ENCODE measurements at places on chromosomes 5 and 9. TPM values are rescaled to one million over a fixed set of nuclear protein-coding genes. Genes with fewer than 3 reads are reported as not detected.

Gene ARHGEF39
- total RNA-seq = 6.6 TPM

Gene PRRC1
- total RNA-seq = 28.9 TPM

Gene DAB2IP
- total RNA-seq = 9.4 TPM

Gene PAEP
- 0.27 TPM for total RNA-seq

Gene PJA2
- 29.2 TPM for total RNA-seq

Gene SMIM33
- total RNA-seq = not detected

Gene C9orf153
- not detected for total RNA-seq

Gene SAXO1
- total RNA-seq = not detected

Gene LURAP1L
- 20.0 TPM for total RNA-seq

Gene PCDHA9
- 1.8 TPM for total RNA-seq

Gene SLC36A3
- not detected for total RNA-seq

Gene GNA14
- not detected for total RNA-seq

Gene TTC16
- total RNA-seq = 0.16 TPM

Gene MRPL22
- total RNA-seq = 40.4 TPM

Gene IL13
- total RNA-seq = 0.42 TPM

Gene LRRC19
- not detected for total RNA-seq

Gene PAX5
- not detected for total RNA-seq

Gene MSX2
- 4.3 TPM for total RNA-seq

Gene HTR1A
- total RNA-seq = not detected

Gene RCL1
- 37.3 TPM for total RNA-seq

Gene DDX41
- total RNA-seq = 168 TPM

Gene ENTREP1
- total RNA-seq = 0.13 TPM

Gene CDH6
- total RNA-seq = 1.8 TPM

Gene CCNG1
- 94.3 TPM for total RNA-seq

Gene PCDHA1
- total RNA-seq = 2.5 TPM

Gene SURF4
- total RNA-seq = 182 TPM

Gene SLC38A9
- total RNA-seq = 20.4 TPM

Gene PTPN3
- 5.5 TPM for total RNA-seq

Gene GPR21
- total RNA-seq = not detected

Gene ZNF354C
- total RNA-seq = 3.2 TPM

Gene CBY3
- total RNA-seq = not detected

Gene PCDHGB5
- total RNA-seq = 1.9 TPM

Gene DPYSL3
- total RNA-seq = 30.1 TPM

Gene JADE2
- 28.6 TPM for total RNA-seq

All from A375 (cell line).